Central memory CD4-positive, alpha-beta T cell (primary cell): ENCODE measurements at places on chromosomes 1 and 21.

- DNase-seq = no peak
Observed at GRCh38 chr1:16978567-16979474, 1.6 kb downstream of the MFAP2 start.

DNA sequence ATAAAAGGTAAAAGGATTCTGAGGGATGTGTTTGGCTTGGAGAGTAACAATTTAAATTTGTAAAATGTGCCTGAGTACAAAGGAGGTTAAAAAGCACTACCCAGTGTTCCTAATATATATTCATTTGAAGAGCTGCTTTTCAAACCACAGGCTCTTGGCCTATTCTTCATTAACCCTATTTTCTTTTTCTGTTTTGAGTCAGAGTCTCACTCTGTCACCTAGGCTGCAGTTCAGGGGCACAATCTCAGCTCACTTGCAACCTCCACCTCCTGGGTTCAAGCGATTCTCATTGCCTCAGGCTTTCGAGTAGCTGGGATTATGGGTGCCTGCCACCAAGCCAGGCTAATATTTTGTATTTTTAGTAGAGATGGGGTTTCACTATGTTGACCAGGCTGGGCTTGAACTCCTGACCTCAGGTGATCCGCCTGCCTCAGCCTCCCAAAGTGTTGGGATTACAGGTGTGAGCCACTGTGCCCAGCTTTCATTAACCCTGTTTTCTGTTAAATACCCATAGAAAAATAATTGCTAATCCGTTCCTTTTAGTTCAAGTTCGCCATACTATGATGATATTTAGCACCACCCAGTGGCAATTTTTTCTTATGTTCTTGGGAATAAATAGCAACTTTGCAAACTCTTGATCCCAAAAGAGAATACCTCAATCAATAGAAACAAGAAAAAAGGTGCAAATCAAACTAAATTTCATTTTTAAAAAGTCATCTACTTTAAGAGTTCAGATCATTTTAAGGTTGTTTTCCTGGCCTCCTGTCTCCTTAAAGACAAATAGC lies 30.5 kb downstream of the ZBTB8OS start:
- no peak for DNase-seq

DNA sequence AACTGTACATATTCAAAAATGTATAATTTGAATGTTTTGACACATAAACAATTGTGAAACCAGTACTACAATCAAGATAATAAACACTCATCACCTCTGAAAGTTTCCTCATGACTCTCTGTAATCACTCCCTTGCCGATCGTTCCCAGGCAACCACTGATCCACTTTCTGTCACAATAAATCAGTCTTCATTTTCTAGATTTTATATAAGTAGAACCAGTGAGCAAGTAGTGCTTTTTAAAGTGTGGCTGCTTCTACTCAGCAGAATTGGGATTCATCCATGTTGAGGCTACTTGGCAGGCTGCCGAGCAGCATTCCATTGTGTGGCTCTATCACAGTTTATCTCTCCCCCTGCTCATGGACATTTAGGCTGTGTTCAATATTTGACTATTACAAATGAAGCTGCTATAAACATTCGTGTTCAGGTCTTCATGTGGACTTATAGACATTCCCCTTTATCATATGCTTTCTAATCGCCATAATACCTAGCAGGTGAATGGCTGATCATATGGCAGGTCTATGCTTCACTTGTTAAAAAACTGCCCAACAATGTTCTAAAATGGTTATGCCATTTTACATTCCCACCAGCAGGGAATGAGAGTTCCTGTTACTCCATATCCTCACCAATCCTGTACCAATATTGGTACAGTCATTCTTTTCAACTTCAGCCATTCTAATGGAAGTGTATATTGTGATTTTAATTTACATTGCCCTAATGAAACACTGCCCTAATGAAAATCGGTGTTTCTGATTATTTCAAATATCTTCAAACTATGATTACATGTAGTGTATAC lies 20.5 kb downstream of the TEX38 start:
- no peak for DNase-seq

- no peak for DNase-seq
Observed at GRCh38 chr21:16085421-16085820, 355.6 kb downstream of the USP25 start.

DNA sequence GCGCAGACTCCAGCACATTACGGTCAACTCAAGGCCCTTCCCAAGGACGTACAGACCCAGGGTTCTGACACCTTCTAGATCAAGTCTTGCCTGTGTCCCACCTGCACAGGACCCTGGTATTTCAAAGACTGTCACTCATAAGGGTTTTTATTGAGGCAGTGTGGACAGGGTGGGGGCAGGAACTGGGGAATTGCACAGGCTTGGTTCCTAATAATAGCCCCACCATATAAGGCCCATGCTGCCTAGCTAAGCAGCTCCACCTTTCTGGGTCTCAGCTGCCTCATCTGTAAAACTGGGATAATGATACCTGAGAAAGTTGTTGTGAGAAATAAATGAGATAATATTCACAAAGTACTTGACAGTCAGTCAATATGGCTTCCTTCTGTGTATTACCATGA lies 55.3 kb upstream of the PUM1 start:
- no peak for DNase-seq

GRCh38 chr1:213399695-213400094 lies 348.7 kb downstream of the RPS6KC1 start:
- no peak for DNase-seq

- no peak for DNase-seq
Observed at GRCh38 chr1:238621405-238621804, 730.7 kb upstream of the ZP4 start.

DNA sequence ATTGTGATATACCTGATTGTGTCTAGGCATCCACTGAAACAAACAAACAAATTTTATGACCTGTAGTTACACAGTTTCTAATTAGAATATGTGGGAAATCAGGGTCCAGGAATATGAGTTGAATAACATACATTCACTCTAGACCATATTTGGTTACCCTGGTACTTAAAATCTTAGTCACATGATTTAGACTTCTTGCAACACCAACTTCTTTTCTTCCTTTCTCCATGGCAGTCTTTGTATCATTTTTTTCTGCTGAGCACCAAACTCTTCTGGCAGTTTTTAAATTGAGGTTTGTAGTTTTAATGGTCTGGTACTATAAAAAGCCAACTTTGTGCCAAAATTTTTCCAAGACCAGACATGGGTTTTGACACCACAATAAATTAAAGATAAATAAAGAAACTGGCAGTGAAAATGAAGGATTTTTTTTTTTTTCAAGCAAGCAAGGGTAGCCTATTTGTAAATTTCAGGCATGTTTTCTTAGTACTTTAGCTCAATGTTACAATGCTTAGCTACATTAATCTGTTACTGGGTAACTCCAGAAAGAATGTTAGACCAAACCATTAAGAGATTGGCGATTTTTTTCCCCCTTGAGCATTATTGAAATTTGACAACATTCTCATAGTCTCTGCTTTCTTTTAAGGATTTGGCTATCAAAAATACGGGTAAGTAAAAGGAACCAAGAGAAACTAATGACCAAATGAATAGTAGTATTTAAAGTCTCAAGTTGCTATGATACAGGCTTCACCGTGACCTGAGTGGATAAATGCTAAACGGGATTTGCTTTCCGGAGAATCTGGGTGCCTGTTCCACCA lies 108.5 kb downstream of the NFIA start:
- DNase-seq = no peak

- DNase-seq = no peak
Observed at GRCh38 chr1:154847891-154848290, 22.2 kb downstream of the KCNN3 start.

DNA sequence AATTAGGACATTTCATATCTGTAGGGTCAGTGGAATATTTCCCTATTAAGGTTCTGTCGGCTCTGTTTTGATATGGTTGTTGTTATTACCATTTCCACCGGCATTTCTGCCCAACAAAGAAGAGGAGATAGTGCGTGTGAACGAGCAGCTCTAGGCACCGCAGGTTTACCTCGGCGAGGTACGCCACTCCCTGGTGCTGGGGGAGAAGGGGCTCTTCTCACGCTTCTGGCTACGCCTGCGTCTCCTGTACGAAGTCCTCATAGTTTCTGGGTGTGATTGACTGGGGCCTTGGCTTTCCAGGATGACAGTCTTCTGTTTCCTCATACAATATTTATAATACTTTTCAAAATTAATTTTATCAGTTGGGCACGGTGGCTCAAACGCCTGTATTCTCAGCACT lies 54.4 kb upstream of the DIP2A start:
- no peak for DNase-seq

GRCh38 chr1:109598156-109598555 lies 21.3 kb downstream of the GNAT2 start:
- no peak for DNase-seq

GRCh38 chr1:47709872-47710231 lies 272.0 kb downstream of the FOXD2 start:
- no peak for DNase-seq

DNA sequence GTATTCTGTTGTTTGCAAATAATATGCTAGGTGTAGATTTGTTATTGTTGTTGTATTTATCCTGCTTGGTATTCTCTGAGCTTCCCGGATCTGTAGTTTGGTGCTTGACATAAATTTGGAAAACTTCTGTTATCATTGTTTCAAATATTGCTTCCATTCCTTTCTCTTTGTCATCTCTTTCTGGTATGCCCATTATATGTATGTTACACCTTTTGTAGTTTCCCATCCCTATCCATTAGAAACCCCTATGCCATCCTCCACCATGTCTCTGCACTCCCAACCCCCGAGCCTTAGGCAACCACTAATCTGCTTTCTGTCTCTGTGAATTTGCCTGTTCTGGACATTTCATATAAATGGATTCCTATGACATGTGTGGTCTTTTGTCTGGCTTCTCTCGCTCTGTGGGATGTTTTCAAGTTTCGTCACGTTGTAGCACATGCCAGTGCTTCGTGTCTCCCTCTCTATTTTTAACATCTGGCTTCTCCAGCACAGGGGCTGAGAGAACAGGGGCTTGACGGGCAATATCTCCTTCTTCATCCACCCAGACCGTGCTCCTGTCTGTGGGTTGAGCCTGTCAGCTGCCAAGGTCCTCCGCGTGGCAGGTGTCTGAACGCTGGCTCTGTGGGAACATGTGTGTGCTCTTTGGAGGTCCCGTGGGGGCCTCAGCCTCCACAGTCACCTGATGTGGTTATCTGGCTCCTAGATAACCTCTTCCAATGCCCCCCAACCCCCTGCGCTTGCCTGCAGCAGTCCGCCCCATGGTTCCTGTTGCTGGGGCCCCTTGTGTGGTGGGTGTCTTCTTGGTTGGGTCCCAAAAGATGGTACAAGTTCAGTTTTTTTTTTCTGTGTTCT lies 32.8 kb upstream of the MAN1C1 start:
- no peak for DNase-seq

- DNase-seq = no peak
Observed at GRCh38 chr1:98306517-98307089, 354.9 kb upstream of the SNX7 start.

- no peak for DNase-seq
Observed at GRCh38 chr1:40708750-40709099, 17.2 kb downstream of the NFYC start.

- DNase-seq = no peak
Observed at GRCh38 chr1:211547710-211548109, 31.3 kb downstream of the SLC30A1 start.

GRCh38 chr1:35569936-35570335 lies 3.2 kb upstream of the TFAP2E start:
- no peak for DNase-seq

- no peak for DNase-seq
Observed at GRCh38 chr1:163872067-163872466, 550.3 kb downstream of the NUF2 start.

DNA sequence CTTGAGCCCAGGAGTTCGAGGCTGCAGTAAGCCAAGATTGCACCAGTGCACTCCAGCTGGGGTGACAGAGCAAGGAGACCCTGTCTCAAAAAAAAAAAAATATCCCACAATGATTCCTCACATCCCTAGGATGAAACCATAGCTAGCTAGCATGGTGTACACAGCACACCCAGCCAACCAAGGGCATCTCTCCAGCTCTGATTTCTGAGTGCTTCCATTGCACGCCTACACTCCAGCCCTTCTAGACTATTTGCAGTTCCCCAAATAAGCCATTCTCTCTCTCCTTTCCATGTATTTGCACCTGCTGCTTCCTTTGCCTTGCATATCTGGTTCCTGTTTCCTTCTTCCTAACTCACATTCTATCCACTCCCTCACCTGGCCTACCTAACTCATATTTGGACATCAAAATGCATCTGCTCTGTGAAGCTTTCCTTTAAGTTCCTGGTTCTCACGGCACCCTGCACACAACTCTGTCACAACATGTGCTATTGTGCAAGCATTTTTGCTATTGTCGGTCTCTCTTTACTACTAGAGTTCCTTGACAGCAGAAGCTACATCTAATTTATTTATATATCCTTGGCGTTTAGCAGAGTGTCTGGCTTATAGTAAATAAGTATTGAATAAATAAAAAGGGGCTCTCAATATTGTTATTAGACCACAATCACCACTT lies 2.4 kb upstream of the ELAPOR1 start:
- DNase-seq = no peak

DNA sequence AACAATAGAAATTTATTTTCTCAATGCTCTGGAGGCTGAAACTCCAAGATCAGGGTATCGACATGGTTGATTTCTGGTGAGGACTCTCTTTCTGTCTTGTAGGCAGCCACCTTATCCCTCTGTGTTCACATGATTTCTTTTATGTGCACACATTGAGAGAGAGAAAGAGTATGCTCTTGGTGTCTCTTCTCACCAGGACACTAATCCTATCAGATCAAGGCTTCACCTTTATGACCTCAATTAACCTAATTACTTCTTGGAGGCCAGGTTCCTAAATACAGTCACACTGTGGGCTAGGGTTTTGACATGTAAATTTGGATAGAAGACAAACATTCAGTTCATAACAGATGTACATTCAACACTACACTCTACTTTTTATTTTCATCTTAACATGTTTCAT lies 1094.2 kb upstream of the ADGRL2 start:
- no peak for DNase-seq

DNA sequence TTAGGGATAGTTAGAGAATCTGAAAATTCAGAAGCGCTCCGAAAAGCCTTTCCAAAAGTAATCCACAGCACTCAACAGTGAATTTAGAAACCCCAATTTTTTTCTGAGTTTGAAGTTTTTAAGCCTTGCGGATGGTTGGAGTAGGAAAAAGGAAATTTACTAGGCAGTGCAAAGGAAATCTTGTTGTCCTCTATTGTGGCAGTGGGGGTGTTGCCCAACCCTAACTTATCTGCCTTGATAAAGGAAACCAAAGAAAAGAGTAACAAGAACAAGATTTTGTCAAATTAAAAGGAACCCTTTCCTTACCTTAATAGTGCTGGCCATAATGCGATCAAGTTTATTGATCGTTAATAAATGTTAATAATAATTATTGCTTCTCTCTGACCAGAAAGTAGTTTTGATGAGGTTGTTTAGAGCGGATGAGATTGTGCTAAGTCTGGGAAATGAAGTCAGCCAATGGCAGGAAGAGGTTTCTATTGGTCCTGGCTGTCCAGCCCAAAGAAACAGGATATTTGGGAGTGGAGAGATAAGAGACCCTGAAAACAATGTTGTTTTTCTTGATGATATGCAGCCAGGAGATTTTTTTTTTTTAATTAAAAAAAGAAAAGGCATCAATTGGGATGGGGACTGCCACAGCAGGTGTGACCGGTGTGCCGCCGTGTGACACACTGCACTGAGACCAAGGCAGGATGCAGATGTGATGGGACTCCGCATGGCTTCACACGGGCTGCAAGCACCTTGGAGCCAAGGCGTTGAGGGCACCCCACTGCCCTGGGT lies at the start of gene ERG:
Gene ERG, minus strand, starts transcription at position 421 of the 777 bp plus-strand sequence. Its CDS starts 97 bp downstream, at position 324.
- no peak for DNase-seq
